Cardiac fibroblast (primary cell): ENCODE measurements at places on chromosomes 11 and 22.
A peak's percentile ranks its signal among the peaks of the same experiment; 100 is the strongest.

GRCh38 chr11:83871054-83871453, 584.9 kb upstream of the CCDC90B start:
- DNase-seq, result no peak

- no peak for DNase-seq
Measured at GRCh38 chr11:1296287-1296686, 13.1 kb downstream of the TOLLIP start.

DNA sequence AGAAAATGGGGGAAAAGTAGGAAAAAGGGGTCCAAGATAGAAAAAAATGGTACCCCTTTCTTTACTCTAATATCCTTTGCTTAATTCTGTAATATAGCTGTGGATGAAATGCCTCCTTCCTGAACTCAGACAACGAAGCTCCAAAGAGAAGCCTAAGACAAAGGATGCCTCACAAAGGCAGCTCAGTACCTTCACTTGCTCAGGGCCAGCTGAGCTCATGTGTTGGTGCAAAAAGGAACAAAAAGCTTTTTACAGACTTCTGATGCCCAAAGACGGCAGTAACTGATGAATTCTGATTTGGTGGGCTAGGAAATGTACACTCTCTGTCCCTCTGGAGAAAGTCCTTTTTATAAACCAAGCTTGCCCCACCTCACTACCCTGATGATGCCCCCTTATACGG, 77.5 kb downstream of the DENND5A start:
- no peak for DNase-seq

- DNase-seq, result peak; percentile 46
Measured at GRCh38 chr11:18775492-18776292, 15.9 kb downstream of the PTPN5 start.

- DNase-seq, result no peak
Measured at GRCh38 chr11:87059596-87060390, 22.1 kb downstream of the TMEM135 start.

- peak; percentile 99 for DNase-seq
Measured at GRCh38 chr11:114179234-114179941, 116.8 kb upstream of the NNMT start.

DNA sequence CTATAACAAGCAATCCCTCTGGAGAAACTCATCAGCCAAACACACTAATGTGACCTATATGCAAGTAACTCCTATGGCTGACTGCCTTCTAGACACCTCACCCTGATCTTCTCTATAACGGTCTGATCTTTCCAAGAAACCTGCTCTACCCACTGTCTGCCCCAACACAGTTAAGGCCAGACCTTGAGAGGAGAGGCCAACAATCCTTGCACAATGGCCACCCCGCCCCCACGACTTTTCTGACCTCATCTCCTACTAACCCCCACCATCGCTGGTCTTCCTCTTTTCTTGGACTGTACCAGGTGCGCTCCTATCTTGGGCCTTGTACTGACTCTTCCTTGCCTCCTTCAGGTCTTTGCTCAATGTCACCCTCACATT, 12.5 kb downstream of the HIRA start:
- no peak for DNase-seq

GRCh38 chr22:44395118-44396005, 82.6 kb upstream of the SHISAL1 start:
- DNase-seq, result no peak

- peak; percentile 34 for DNase-seq
Measured at GRCh38 chr11:61477727-61478148, 30.8 kb upstream of the LRRC10B start.

DNA sequence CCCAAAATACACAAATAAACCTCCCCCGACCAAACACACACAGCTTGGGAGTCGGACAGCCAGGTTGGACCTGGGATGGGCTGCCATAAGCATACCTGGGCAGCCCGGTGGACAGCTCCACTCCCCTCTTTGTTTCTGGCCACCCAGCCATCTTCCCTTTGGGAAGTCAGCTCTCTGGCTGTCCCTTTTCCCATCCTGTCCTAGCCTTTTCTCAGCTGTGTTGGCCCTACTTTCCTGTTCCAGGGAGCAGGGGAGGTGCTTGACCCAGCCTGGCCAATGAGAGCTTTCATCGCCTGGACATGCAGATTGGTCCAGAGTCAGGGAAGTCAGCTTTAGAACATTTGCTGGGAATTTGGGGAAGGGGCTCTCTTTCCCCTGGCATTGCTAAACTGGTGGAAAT, 68.7 kb upstream of the NECTIN1 start:
- no peak for DNase-seq

GRCh38 chr11:30758518-30758917, 172.4 kb upstream of the MPPED2 start:
- no peak for DNase-seq

DNA sequence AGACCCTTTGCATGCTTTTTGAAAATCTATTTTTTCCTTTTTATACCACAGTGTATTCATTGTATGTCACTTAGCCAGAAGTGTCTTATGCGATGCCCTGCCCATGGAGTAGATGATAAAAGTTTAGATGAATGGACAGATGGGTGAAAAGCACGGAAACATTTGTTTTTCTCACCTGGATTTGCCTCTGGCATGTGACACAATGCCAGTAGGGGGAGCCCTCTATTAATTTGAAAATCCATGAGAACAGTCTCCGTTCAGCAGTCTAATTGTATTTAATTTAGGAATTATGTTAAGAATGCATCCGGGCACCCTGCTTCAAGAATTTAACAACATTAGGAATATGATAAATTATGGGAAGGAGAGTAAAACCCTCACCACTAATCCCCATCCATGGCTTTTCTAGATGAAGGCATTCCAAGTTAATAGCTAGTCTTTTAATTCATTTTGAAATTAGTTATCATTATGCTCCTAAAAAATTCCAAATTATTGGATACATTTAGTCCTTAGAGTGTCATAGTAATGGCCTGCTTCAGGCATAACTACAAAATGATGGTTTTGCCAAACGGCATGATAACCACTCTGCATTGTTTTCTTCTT, 55.3 kb upstream of the ALKBH3 start:
- peak; percentile 58 for DNase-seq

DNA sequence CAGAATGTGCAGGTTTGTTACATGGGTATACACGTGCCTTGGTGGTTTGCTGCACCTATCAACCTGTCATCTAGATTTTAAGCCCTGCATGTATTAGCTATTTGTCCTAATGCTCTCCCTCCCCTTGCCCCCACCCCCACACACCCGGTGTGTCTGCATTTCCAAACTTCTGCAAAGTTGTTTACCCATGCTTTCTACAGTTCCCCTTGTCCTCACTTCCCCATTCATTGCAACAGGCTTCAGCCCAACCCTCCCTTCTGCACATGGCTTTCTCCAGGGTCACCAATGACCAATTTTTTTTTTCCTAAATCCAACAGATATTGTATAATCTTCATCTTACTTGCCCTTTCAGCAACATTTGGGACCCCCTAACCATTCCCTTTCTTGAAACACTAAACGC, 32.0 kb upstream of the NUP50 start:
- no peak for DNase-seq

DNA sequence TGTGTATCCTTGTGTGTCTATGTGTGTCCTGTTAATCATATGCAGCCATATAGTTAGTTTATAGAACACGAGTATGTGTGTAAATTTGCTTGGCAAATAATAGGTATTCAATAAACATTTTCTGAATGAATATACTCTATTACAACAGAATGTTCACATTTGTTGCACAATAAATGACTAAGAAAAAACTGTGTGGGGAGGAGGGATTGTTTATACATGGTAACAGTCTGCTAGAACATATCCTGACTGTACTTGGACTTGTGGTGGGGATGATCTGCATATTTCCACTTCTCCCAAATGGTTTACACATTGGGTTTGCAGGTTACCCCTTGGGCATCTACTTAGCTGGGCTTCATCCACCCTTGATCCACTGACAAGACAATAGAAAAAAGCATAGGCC, 194.6 kb downstream of the INSC start:
- peak; percentile 18 for DNase-seq

DNA sequence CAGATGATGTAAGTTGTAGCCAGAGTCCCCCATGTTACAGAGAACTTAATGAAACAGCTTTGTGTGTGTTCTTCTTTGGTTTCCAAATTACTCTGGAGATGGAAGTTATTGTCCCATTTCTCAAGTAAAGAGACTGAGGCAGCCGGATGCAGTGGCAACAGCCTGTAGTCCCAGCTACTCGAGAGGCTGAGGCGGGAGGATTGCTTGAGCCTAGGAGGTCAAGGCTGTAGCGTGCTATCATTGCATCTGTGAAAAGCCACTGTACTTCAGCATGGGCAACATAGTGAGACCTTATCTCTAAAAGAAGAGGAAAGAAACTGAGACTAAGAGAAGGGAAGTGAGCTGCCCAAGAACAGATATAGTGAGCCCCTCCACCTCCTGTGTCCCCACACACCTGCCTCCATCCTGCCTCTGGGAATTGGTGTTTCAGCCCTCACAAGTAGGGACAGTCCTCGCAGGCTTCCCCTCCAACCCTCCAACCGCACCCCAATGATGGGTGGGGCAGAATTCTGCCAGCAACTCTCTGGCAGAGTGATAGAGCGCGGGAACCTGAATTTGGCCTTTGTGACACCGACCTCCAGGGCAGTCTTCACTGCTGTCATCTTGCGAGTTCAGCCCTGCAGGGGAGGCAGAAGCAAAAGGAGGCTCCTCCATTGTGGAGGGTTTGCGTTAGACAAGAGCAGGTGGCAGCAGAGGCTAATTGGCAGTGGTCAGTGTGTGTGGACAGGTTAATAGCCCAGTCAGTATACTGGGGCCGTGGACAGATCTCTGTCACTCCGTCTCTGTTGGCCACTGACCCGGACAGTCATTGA, 1.6 kb downstream of the PDXP start:
- DNase-seq, result no peak

DNA sequence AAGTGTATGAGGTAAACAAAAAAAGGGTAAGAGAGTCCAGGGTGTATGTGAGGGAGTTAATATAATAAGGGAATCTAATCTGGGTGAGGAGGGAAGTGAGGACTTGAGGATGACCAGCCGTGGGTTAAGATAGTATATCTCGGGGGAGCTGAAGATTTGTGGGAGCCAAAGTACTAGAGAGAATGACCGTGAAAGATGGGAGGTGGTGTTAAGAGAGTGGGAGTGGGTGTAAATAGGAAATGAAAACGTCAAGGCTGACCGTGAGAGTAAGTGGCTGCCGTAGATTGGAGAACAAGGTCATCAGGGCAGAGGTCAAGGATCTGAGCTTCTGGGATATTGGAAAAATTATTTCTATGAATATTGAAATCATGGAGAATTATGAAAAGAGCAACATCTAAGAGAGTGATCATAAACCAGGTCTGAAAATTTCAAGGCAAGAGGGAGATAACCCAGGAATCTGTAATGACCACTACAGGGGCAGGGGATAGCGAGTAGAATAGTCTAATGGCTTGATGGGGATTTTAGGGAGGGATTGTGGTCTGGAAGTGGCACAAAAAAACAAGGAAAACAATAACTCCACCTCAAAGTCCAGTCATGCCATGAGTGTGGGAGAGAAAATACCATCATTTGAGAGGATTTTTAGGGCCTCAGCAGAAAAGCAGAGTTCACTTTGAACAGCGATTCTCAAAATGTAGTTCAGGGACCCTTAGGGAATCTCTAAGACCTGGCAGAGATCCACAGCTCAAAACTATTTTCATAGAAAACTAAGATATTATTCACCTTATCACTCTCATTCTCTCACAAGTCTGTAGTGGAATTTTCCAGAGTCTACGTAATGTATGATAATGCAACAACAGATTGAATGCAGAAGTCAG, 72.0 kb downstream of the PRR5L start:
- DNase-seq, result peak; percentile 68

DNA sequence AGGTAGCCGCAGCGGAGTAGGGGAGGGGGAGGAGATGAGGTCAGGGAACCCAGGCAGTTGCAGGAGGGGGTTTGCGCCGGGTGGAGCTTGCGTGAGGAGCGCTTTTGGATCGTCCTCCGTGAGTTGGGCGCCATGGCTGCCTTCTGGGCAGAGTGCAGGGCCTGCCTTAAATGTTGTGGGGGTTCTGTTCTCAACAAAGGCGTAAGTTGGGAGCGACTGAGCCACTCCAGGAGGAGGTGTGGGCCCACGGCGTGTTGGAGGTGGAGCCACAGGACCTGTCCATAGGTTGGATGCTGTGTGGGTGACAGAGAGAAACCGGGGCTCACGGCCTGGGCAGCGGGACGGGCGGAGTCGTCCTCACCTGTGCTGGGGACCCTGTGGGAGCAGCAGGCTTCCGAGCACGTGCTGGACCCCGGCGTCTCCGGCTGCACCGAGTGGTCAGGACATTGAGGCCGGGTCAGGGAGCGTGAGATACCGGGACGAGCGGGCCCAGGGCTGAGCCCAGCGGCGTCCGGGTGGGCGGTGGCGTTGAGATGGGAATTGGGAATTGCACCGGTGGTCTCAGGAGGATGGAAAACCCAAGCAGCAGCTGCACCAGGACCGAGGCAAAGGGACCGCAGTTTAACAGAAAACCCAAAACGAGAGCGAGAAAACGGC, 977 bp upstream of the PGGHG start:
- no peak for DNase-seq

DNA sequence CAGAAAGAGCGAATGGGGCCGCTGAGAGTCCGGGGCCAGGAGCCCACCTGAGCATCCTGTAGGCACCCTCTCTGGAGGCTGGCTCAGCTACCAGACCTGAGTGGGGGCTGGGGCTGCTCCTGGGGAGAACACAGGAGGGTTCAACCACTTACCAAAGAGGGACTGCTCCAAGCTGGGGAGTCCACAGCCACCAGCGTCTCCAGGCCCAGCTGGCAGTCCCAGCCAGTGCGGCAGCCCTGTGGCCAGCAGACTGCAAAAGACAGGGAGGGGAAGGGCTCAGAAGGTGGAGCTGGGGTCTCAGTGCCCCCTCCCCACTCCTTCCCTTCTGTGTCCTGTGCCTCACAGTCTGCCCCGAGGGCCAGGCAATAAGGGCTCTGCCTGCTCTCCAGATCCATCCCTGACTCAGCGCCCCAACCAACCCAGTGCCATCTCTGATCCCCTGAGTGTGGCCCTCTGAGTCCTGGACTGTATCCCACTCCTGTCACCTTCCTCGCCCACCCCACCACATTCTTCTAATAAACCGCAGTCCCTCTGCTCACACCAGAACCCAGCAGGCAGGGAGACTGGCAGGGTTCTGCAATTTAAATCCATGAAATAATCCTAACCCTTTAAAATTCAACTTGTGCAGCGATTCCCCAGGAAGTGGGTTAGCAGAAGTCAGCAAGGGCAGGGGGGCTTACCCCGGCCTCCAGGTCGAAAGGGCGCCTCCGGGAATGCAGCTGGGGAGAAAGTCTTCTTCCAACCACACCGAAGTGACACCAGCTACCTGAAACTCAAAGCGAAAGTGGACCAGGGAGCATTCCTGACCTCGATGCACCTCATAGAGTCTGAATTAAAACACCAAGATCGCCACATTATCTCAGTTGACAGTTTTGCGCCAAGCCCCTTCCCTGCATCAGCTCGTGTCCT, 13.3 kb downstream of the CHST1 start:
- DNase-seq, result no peak

- DNase-seq, result no peak
Measured at GRCh38 chr11:1168721-1169161, 11.0 kb downstream of the MUC5AC start.
